ENCODE measurements at places on chromosomes 11 and 22.

DNA sequence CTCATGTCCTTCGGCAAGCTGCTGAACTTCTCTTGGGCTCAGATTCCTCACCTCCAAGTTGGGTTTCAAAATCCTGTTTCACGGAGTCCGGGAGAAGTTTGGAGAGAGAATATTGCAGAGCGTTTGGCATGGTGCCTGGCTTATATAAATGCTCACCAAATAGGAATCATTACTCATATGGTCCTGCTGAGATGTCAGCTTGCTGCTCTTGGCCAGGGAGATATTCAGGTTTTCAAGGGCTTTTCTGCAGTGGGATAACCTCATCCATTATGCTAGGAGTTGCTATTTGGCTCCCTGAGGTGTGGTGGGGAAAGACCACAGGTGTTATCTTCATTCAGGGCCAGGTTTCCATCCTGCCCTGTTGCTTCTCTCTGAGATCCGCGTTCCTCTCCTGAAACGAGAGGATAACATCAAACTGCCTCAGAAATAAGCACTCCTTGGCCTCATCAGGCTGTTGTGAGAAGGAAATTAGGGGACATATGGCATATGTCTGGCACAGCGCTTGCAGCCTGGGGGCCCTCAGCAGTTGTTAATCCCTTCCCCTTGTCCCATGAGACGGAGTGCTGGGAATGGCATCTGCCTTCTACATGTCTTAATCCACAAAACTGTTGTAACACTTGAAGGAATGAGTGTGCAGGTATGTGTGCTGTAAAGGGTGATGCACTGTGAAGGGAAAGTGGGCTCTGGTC, 29.9 kb upstream of the ACER3 start:
- DNase-seq = no peak

- no peak for DNase-seq
Measured at GRCh38 chr11:80024119-80024518, 583.3 kb upstream of the TENM4 start.

DNA sequence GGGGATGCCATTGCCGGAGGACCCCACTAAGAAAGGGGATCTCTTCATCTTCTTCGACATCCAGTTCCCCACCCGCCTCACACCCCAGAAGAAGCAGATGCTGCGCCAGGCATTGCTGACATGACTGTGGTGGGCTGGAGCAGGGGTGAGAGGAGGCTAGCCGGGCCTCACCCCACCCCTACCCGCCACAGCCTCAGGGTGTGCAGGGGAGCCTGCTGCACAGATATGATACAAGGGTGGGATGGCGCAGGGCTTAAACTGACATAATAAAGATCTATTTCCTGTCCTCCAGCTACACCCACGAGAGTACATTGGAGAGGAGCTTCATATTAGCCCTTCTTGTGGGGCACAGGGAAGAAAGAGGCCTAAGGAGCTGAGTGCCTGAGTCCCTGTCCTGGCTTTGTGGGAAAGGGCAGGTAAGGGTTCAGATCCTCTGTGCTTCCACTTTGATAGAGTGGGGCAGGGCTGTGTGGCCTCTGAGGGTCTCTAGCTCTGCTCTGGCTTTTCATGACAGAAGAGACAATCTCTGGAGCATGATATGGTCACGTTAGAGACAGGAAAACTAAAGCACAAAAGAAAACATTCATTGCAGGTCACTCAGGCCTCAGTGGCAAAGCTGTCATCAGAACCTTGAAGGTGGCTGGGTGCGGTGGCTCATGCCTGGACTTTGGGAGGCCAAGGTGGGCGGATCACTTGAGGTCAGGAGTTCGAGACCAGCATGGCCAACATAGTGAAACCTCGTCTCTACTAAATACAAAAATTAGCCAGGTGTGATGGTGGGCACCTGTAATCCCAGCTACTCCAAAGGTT, 12.4 kb downstream of the UCP2 start:
- no peak for DNase-seq

- no peak for DNase-seq
Measured at GRCh38 chr11:106271686-106272085, 194.2 kb downstream of the AASDHPPT start.

- DNase-seq = no peak
Measured at GRCh38 chr11:63791495-63792167, 21.6 kb upstream of the SPINDOC start.

DNA sequence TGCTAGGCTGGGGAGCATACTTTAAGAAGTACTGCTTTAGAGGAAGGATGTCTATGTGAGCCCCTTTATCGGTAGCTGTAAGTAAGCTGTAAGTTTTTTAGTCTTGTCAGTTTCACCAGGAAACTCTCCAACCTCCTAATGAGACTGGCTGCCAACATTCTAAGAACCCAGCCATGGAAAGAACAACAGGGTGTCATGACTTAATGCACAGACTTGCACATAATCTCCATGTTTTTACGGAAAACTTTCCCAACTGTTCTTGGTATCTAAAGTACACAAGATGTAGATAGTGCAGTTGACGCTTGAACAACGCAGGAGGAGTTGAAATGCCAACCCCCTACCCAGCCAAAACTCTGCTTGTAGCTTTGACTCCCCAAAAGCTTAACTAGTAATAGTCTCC, 9.0 kb downstream of the OR8A1 start:
- no peak for DNase-seq

- DNase-seq = no peak
Measured at GRCh38 chr11:16312233-16312765, 44.0 kb downstream of the SOX6 start.

- no peak for DNase-seq
Measured at GRCh38 chr11:69801513-69802335, 17.5 kb downstream of the FGF3 start.

Measured in DMS79 (cell line).